ENCODE measurements at places on chromosomes 2 and 18.

DNA sequence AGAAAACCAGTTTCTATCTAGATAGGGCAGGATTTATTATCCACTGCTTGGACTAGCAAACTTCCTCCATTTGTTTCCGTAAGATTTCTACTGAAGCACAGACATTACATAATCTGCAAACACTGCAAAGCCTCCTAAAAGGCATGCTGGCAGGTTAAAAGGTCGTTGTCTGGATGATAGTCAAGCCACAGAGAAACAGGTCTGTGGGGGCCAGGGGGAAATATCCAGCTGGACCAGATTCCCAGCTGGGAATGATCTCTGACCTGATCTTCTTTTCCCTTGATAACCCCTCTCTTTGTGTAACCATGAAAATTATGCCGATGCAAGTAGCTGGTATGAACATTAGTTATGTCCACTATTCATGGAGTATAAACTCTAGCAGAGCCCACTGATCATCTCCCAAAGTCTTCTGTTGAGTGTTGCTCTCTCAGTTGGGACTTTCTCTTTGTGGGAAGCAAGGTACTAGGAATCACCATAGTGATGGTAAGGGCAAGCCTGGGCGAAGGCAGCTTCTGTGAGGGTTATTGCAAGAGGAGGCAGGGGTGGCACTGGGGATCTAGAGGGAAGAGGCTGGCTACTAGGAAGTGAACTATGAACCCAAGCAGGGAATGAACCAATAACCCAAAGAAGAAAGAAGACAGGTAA lies 61.3 kb downstream of the GDF7 start:
- DNase-seq: no peak

DNA sequence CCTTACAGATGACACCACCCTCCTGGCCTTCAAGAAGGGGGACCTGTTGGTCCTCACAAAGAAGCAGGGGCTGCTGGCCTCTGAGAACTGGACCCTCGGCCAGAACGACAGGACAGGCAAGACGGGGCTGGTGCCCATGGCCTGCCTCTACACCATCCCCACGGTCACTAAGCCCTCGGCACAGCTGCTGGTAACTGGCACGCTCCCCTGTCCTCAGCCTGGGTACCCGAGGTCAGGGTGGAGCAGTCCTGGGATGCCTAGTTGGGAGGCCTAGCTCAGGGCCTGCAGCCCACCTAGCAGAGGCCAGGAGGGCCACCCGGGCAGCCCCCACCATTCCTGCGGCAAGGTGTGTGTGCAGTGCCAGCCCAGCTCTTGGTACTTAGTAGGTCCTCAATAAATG lies 16.3 kb upstream of the GPR17 start:
- no peak for DNase-seq

- no peak for DNase-seq
Measured at GRCh38 chr2:43402452-43402937, 176.1 kb upstream of the ZFP36L2 start.

GRCh38 chr18:45671321-45671720 lies 52.7 kb upstream of the SLC14A1 start:
- no peak for DNase-seq

DNA sequence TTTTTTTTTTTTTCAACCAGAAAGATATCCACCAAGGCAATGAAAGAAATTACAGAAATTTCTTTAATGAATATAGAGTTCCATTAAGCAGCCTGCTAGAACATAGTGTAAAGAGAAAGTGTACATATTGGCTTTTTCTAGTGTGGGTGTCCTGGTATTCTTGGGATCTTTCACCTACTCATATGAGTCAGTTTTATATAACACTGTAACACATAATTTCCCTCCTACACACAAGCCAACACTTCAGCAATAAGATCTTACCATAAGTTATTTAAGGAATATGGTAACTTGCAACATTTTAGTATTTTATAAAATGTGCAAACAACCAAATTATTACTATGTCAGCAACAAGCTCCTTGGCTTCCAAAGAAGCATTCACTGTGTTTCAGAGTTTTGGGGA lies 59.9 kb downstream of the ZRANB3 start:
- no peak for DNase-seq

DNA sequence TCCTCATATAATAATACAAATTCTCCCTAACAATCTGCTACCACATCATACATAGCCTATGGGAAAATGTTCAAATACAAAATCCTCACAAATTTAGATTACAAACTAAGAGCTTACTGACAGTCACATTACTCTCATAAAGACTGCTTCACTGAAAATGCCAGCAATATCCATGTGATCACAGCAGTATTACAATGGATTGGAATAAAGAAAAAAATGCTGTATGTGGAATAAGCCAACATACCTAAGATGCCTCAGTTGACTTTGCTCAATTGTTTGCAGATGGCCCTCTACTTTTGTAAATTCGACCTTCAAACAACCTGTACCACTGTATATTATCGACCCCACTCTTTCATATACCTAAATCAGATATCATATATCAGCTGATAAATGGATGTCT lies 88.7 kb downstream of the DYM start:
- DNase-seq: no peak

GRCh38 chr18:5238371-5238976 lies 41.4 kb upstream of the AKAIN1 start:
- peak; percentile 26 for DNase-seq

DNA sequence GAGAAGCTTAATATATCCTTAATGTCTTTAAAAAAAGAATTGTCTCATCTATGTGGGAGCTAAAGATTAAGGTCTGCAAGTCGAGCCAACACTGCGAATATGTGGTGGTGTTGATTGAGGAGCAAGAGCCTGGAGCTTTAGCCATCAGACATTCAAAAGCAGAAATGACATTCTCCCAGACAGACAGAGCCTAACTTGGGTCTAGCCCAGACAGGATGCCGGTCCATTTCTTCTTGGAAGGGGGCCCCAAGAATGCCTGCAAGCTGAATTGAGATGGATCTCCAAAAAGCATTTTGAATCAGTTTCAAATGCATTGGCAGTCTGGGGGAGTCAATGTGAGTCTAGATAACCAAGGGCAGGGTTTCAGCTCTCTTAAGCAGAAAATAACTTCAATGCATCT lies 30.1 kb upstream of the EML4 start:
- DNase-seq: no peak

DNA sequence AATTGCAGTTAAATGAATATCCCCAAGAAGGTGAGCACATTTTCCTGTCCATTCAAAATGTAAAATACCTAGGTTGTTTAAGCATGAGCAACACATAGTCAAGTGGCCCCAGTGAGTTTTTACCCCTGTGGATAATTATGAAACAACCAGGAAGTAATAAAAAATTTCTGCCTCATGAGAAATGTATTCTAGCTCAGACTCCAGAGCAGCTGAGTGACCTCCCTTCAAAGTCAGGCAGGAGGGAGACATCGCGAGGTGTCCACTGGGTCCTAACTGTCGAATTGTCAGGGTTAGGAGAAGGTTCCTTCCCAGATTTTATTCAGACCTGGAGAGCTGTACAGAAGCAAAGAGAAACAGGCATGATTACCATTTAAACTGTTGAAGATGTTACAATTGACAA lies 416.6 kb upstream of the SMIM21 start:
- no peak for DNase-seq

GRCh38 chr2:195619590-195619989 lies 37.4 kb upstream of the SLC39A10 start:
- no peak for DNase-seq

DNA sequence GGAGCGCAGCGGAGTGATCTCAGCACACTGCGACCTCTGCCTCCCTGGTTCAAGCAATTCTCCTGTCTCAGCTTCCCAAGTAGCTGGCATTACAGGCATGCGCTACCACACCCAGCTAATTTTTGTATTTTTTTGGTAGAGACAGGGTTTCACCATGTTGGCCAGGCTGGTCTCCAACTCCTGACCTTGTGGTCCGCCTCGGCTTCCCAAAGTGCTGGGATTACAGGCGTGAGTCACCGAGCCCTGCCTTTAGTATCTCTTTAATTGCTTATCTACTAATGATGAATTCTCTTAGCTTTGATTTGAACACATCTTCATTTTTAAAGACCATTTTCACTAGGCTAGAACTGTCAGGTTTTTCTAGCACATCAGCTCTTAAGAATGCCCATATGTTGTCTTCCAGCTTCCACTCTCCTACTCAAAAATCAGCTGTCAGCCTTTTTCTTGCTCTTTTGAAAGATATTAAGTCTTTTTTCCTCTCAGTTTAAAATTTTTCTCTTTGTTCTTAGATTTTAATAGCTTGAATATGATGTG lies 16.1 kb upstream of the MFSD2B start:
- no peak for DNase-seq

GRCh38 chr18:59062643-59063006 lies 77.1 kb upstream of the SEC11C start:
- DNase-seq: no peak

- DNase-seq: no peak
Measured at GRCh38 chr2:175251425-175252041, 70.0 kb upstream of the ATP5MC3 start.

GRCh38 chr2:54424555-54425163 lies 31.5 kb upstream of the SPTBN1 start:
- DNase-seq: no peak

GRCh38 chr2:165371356-165371755 lies 98.1 kb upstream of the CSRNP3 start:
- DNase-seq: no peak

GRCh38 chr2:236158969-236159777 lies 9.0 kb downstream of the GBX2 start:
- DNase-seq: no peak

GRCh38 chr2:17736989-17737388 lies 16.6 kb downstream of the SMC6 start:
- DNase-seq: no peak

GRCh38 chr18:70085641-70086040 lies 119.8 kb downstream of the RTTN start:
- no peak for DNase-seq

- DNase-seq: no peak
Measured at GRCh38 chr2:206764673-206765241, 371 bp downstream of the MDH1B start.

- DNase-seq: no peak
Measured at GRCh38 chr2:231117148-231117547, 7.7 kb downstream of the HTR2B start.

DNA sequence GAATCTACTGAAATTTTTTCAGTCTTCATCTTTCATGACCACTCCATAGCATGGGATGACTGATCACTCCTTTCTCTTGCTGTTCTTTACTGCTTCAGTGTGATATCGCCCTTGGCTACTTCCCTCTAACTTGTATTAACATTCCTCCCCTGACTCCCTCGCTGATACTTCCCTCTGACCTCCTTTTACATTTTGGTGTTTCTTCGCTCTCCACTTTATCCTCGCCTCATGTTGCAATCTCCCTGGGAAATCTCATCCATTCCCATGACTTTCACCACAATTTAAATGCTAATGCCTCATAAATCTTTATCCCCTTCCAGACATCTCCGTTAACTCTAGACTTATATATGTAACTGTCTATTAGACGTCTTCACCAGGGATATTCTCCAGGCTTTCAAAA lies 167.3 kb downstream of the IKZF2 start:
- no peak for DNase-seq

- DNase-seq: no peak
Measured at GRCh38 chr2:109662889-109663288, 48.7 kb downstream of the SOWAHC start.

DNA sequence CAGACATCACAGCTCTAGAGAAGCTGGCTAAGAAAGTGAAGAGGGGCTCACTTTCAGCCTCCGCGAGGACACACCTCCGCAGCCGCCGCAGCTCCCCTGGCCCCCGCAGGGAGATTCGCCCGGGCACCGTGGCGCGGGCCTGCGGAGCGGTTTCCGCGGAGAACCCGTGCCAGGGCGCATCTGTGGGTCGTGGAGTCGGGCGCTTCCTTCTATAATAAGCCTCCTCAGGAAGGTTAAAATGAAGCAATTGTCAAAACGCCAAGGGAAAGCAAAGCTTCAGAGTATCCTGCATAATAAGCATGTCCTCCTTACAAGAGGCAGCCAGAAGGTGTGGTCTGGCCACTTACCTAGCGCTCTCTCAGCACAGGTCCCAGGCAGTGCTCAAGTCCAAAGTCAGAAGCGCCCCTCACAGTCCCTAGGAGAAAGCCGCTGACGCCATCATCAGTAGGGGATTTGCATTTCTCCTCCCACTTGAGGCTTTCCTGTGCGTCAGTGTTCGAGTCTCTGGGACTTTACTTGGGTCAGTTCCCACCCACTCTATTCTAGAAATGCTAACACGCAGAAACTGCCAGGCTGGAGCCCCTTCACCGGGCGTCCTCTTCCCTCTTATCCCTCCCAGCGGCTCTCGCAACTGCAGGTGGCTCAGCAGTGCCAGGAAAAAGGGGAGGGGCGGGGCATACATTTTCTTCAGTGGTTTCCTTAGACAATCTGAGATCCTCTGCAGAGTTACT lies at the start of gene STAT4:
Gene STAT4 (minus strand): TSS at position 395 of the 731 bp plus-strand sequence. CDS start 2,791 bp downstream, outside the sequence.
- peak; percentile 77 for DNase-seq

GRCh38 chr2:207515671-207516070 lies 14.1 kb upstream of the CREB1 start:
- DNase-seq: no peak

- no peak for DNase-seq
Measured at GRCh38 chr2:157433394-157433793, 10.5 kb downstream of the CYTIP start.

GRCh38 chr2:124369181-124369580 lies 344.1 kb downstream of the CNTNAP5 start:
- DNase-seq: no peak

GRCh38 chr2:143704451-143705106 lies 575.4 kb downstream of the ARHGAP15 start:
- DNase-seq: no peak

GRCh38 chr18:5759194-5759593 lies 136.1 kb downstream of the TMEM200C start:
- no peak for DNase-seq

- no peak for DNase-seq
Measured at GRCh38 chr18:50401295-50401694, 26.4 kb downstream of the SKA1 start.

DNA sequence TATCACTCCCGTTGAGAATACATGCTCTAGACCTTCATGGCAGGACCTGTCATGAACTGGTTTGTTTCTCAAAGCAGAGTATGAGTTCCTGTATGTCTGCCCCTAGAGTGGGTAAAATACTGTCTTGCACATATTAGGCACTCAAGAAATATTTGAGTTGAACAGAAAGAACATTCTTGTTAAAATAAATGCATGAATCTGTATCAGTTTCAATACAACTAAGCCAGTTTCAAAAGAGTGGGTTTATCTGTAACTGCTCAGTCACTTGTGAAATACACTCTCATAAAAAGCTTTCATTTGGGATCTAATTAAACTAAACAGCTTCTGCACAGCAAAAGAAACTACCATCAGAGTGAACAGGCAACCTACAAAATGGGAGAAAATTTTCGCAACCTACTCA lies 69.2 kb downstream of the RFTN2 start:
- no peak for DNase-seq

GRCh38 chr2:144137272-144137671 lies 382.6 kb downstream of the ZEB2 start:
- no peak for DNase-seq

DNA sequence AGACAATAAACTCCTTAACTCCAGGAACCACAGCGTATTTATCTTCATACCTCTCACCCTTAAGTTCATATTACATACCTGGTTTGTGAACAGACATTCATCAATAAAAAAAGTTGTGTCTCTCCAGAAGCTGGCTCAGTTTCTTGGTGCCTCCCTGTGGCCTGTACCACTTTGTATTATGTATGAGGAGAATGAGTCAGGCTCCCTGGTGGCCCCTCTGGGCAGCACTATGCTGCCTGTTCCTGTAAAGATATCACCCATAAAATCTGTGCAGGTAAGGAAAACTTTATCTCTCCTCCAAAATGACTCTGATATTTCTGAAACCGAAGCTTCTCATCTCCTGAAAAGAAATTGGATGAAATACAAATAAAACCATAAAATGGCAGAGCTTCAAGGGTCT lies 198.4 kb upstream of the NT5C1B start:
- no peak for DNase-seq
